ENCODE measurements at places on chromosomes 7 and 10. TPM values are rescaled to one million over a fixed set of nuclear protein-coding genes. Genes with fewer than 3 reads are reported as not detected.

HABP2 gene
- 0.58 TPM for polyA plus RNA-seq

SAMD9L gene
- polyA plus RNA-seq, result 4.4 TPM

FAM237B gene
- 0.48 TPM for polyA plus RNA-seq

SPOCK2 gene
- 151 TPM for polyA plus RNA-seq

KCND2 gene
- 2.8 TPM for polyA plus RNA-seq

CNOT4 gene
- polyA plus RNA-seq, result 33.2 TPM

FAM24B gene
- 5.1 TPM for polyA plus RNA-seq

NUTM2E gene
- polyA plus RNA-seq, result 0.56 TPM

IDI2 gene
- polyA plus RNA-seq, result not detected

SLF2 gene
- polyA plus RNA-seq, result 33.4 TPM

TRIM74 gene
- polyA plus RNA-seq, result 1.3 TPM

ITGB8 gene
- polyA plus RNA-seq, result 67.9 TPM

SPDYE11 gene
- polyA plus RNA-seq, result 0.47 TPM

MPP7 gene
- 6.9 TPM for polyA plus RNA-seq

TEX36 gene
- not detected for polyA plus RNA-seq

IQUB gene
- 7.5 TPM for polyA plus RNA-seq

DOCK4 gene
- 20.5 TPM for polyA plus RNA-seq

MYO1G gene
- 0.70 TPM for polyA plus RNA-seq

Measured in renal cortex interstitium (tissue), 15 donors.